ENCODE measurements at places on chromosomes 1 and 21. TPM values are rescaled to one million over a fixed set of nuclear protein-coding genes. Genes with fewer than 3 reads are reported as not detected.

The LGR6 gene
- 0.40 TPM for total RNA-seq

The AMY2A gene
- total RNA-seq = not detected

The CELA3A gene
- total RNA-seq = not detected

The NME7 gene
- total RNA-seq = 20.7 TPM
